ENCODE measurements at places on chromosomes 7 and 10.

DNA sequence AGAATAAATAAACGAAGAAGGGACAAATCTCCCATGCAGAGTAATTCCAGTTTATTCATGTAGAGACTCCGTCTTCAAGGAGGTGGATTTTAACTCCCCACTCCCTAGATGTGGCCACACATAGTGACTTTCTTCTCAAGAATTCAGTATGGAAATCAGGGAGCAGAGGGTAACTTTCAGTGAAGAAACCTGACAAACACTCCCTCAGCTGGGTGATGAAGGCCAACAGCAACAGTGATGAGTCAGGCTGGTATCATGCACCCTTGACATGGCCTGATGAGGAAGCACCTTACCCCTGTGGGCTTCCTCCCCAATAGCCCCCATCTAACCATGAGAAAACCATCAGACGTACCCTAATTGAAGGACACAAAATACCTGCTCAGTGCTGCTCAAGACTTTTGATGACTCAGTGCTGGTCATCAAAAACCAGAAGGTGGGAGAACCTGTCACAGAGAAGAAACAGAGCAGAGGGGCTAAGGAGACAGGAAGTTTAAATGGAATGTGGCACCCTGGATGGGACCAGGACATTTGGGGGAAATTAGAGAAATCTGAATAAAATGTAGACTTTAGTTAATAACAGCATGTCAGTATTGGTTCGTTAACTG lies 50.6 kb downstream of the ADAMTS14 start:
- DNase-seq, result no peak

GRCh38 chr10:109191823-109192222 lies 731.5 kb downstream of the XPNPEP1 start:
- no peak for DNase-seq

DNA sequence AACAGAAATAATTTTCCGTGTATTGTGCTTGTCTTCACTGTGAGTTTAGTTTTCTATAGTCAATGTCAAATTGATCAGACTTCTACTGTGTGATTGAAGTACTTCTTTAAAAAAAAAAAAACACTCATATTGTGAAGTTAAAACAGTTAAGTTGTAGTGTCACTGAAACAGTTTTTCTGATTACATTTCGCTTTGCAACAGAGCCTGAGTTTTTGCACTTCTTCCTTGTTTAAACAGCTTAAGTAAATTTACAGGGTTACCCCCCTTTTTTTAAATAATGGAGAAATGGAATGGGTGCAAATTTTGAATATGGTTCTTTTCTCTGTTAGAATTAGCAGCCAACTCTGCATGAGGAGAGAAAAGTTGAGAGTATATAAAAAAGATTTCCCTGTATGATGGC lies 117.3 kb downstream of the VTI1A start:
- DNase-seq, result no peak

GRCh38 chr7:91671245-91671644 lies 209.3 kb downstream of the MTERF1 start:
- DNase-seq, result no peak

- no peak for DNase-seq
Observed at GRCh38 chr10:72509941-72510340, 115.9 kb downstream of the MICU1 start.

Data from NCI-H187 (cell line).